HS-27A (cell line): ENCODE measurements at places on chromosomes 12 and 14.

DNA sequence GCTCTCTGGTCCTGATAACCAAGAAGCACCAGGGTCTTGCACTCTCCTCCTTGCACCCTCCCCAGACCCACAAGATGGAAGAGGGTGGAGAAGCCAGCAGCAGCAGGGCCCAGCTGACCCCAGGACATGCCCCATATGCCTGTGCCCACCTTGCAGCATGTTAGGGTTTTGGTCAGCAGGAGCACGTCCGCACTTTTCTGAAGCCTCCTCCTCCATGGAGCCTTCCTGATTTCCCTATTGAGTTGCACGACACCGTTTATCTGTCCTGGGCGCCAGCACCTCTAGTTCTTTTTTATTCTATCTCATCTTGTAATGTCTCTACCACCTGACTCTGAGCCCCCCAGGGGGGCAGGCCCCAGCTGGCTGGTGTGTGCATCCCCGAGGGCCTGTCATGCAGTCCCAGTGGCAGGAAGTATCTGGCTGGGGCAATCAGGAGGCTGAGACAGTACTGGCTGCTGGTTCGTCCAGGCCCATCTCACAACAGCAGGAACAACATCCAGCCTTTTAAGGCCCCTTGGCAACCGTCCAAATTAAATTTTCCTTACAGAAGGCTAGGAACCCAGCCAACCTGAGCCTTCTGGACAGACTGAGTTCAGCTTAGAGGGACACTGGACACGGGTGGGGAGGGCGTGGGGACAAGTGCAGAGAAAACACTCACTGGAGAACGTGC, 39.6 kb downstream of the CCDC85C start:
- peak; percentile 48 for DNase-seq

DNA sequence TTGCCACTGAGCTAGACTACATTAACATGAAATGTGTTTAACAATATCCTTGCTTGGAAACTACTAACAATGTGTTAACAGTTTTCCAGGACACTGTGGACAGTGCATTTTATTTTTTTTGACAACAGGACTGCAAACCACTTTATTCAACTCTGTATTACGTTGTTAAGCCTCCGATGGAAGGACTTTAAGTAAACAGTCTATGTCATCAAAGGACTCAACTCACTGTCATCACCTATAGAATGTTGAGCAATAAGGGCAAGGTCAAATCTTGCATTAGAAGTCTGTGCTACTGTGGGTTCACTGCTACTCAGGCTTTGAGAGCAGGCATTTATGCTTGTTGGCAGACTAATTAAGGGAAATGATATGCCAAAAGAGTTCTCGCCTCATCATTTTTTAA, 483.7 kb downstream of the FLRT2 start:
- no peak for DNase-seq

DNA sequence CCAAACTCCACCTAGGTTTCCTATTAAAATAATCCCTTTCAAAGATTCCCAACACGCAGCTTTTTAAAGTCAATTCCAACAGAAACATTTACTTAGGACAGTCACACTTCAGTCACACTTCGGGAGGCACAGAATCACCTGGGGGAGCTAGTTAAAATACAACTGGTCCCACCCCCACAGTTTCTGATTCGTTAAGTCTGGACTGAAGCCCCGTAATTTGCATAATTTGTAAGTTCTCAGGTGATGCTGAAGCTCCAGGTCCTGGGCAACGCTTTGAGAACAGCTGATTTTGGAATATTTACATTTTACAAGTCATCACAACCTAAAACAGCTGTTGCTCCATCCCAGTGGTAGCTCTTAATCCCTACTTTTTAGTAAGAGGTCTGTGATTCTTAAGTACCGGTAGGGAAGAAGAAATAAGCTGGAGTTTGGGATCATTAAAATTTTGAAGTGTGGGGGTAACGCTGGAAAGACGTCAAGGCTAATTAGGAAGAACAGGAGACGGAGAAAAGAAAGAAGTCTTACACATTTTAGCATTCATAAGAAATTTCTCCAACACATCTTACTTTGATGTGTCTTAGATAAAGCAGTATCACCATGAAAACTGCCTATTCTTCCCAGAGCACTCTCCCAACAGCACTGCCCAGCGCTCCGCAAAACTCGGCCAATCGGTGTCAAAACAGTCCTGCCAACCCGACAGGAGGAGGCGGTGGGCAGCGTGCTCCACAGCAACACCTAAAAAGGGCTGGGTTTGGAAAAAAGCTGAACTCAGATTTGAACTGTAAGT, 1.1 kb downstream of the IPO8 start:
- DNase-seq, result peak; percentile 38

- DNase-seq, result no peak
Measured at GRCh38 chr14:61494018-61494417, 172.6 kb downstream of the PRKCH start.

DNA sequence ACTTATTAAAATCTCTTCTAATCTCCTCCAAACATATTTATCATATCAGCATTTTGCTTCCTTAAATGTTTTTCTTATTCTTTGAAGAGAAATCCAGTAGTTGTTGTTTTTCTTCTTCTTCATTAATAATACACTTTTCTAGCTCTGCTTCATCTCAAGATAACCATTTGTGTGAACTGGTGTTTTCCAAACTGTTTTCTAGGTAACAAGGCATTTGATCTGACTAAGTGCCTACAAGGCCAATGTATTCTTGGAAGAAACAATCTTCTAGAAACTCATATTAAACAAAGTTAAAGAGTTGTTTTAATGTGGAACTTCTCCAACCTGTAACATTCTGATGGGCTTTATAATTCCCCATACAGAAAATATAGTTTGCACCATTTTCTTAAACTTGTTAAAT, 30.8 kb upstream of the IFNG start:
- no peak for DNase-seq

- no peak for DNase-seq
Measured at GRCh38 chr12:107317751-107318555, 224.6 kb upstream of the CRY1 start.

- no peak for DNase-seq
Measured at GRCh38 chr12:72839696-72840095, 567.5 kb downstream of the TRHDE start.

GRCh38 chr12:89051065-89051677, 301.1 kb downstream of the DUSP6 start:
- DNase-seq, result peak; percentile 38

- no peak for DNase-seq
Measured at GRCh38 chr14:79639613-79640012, 571.7 kb downstream of the DIO2 start.

DNA sequence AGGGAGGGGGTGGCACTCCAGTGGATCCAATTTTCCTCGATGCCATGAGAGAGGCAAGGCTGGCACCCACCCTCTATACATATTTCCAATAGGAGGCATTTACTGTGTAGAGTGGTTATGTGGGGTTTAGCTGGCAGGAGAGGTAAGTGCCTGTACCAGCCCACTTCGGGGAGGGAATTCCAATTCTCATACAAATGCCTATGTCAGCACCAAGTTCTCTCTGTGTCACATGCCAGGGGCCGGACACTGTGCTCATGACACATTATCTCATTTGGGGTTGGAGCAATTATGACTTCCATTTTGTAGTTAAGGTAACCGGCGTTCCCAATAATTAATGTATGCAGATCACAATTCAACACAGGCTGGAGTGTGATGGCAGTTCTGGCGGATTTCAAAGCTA, 284.3 kb downstream of the KSR2 start:
- no peak for DNase-seq
